ENCODE measurements at places on chromosomes 3 and 15. TPM values are rescaled to one million over a fixed set of nuclear protein-coding genes. Genes with fewer than 3 reads are reported as not detected.

Gene SLC22A14
- not detected for total RNA-seq

Gene MINAR1
- 0.52 TPM for total RNA-seq

Gene RLBP1
- total RNA-seq: not detected

DNA sequence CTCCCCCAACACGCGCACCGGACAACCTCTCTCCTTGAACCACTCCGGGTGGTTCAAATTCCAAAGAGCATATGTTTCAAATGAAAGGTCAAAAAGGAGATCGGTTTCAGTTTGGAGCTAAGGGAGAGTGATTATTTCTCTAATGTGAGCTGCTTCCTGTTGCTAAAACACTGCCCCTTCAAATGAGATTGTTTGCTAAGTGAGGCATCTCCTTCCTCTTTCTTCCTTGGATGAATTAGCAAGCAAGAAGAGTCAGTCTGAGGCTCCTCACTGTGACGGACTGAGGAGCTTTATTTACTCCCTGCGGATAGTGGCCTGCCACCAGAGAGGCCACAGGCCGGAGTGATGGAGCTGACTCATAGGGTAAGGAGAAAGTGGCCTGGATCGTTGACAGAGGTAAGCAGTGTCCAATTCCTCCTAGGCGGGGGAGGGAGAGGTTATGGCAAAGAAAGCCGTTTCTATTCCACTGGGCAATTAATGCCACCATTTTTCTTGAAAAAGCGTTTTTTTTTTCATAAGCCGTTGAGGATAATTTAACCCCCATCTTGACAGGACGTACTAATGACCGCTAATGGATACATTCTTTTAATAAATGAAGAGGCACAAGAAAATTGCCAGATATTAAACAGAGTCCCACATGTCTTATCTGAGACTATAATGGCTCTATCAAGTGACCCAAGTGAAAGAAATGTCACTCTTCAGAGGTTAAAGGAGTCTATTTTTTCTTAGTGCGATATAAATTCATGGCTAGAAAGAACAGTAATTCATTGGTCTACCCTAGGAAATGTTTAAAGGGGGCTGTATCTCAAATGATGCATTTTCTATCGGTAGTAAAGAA lies 167.0 kb upstream of the ANKRD28 start:
- peak; percentile 70 for DNase-seq

- no peak for DNase-seq
Observed at GRCh38 chr3:150721285-150722130, 17.8 kb upstream of the ERICH6 start.

DNA sequence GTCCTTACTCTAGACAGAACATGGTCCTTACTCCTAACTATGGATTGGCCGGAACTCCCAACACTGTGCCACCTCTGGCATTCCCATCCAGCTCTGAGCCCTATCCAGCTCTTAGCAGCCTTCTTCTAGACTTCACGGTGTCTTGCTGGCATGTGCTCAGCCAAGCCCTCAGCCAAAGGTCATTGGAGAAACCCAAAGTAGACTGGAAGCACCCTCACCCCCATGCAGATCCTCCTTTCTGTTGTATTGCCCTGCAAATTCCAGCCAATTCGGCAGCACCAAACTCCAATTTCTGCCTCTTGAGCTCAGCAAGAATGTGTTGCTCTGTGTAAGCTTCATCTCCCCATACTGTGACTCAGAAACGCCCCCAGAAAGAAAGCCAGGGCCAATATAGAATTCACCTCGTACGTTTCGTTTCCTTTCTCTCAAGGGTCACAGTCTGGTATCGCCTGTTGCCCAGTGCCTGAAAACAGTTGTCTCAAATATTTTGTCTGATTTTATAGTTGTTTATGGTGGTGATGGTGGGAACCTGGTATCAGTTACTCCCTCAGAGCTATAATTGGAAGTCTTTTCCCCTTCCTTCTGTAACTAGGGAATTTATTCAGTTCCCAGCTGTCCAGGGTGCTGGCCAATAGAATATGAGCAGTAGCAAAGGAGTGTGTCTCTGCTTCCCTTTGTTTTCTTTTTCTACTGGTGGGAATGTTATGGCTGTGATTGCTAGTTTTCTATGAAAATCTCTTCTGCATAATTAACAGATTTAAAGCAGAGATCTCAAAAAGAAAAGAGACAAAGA lies 28.4 kb upstream of the EPHB3 start:
- no peak for DNase-seq

- DNase-seq: peak; percentile 37
Observed at GRCh38 chr3:118817748-118818165, 216.9 kb downstream of the IGSF11 start.

DNA sequence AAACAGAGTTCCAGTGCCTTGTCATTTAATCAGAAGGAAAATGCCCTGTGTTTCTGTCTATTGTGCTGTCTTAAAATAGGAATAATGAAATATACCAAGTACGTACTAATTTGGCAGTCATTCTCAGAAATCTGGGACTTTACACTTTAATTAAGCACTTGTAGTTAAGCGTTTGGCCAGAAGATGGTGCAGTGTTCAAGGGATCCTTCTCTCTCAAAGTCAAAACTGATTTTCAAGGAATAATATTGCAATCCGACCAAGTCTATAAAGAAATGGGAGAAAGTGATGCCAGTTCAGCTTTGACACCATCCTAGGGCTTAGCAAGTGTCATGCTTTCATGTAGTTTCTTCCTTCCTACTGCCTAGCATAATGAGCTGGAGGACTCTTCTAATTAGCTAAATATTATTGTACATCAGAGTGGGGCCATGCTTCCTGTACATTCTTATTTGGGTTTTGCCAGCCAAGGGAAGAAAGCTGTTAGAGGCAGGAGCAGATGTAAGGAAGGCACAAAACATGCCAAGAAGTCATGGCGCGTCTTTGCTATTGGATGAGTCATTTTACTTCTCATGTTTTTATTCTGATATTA lies 64.8 kb downstream of the SAMMSON start:
- DNase-seq: no peak

DNA sequence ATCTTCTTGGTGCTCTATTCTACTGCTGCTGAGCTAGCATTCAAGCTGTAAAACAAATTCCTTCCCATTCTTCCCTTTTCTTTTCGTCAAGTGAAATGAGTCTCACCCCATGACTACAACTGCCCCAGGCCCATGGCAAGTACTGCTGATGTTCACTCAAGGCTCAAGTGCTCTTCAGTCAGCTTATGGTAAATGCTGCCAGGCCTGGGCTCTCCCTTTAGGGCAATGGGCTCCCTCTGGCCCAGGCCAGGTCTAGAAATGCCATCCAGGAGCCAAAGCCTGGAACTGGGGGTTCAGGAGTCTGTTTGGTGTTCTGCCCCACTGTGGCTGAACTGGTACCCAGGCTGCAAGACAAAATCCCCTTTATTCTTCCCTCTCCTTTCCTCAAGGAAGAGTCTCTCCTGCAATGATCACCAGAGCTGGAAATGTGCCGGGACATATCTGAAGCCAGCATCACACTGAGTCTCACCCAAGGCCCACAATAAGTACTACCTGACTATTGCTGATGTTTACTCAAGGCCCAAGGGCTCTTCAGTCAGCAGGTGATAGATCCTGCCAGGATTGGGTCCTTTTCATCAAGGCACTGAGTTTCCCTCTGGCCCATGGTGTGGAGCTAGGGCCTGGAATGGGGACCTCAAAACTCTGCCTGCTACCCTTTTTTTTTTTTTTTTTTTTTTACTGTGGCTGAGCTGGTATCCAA lies 205.0 kb upstream of the STAC start:
- no peak for DNase-seq

DNA sequence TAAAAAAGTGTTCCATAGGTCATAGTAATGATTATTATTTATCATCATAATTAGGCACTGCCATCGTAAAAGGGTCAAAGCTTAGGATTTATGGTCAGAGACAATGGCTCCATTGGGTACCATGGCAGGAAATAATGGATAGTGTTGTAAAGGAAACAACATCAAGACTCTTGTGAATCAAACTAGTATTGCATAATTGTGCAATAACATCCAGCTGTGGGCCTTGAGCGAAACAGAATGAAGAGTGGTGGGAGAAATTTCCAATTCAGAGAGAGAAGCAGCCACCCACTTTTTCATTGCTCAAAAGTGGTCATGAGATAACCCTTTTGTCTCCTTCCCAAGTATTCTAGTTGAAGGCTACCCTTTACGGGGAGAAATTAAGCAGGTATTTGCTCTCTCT lies 61.7 kb downstream of the ALDH1A2 start:
- DNase-seq: no peak

DNA sequence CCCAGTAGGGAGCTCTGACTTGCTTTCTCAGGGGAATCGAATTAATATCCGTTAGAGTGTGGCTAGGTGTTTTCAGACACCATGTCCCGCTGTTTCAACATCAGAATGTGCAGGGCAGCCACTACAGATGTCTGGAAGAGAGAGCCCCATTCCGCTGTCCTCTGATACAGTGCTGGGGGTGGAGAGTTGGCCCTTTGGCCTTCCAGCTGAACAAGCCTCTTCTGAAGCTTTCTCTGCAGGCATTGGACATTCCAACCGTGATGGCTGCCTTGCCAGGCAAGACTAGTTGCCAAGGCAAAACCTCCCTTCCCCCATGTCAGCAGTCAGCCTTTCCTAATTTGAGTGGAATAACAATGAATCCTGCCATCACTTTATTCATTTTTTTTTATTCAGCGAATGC lies 1.5 kb downstream of the FAH start:
- DNase-seq: no peak
